Stimulated activated CD8-positive, alpha-beta memory T cell treated with anti-CD3 and anti-CD28 coated beads, Interleukin-4, amount 100 ng/mL, for 1 hour (primary cell): ENCODE measurements at places on chromosomes 1 and 21.

GRCh38 chr1:25662061-25662460, 45.5 kb downstream of the MAN1C1 start:
- no peak for DNase-seq

- no peak for DNase-seq
Measured at GRCh38 chr1:201258763-201259230, 24.5 kb upstream of the PKP1 start.

DNA sequence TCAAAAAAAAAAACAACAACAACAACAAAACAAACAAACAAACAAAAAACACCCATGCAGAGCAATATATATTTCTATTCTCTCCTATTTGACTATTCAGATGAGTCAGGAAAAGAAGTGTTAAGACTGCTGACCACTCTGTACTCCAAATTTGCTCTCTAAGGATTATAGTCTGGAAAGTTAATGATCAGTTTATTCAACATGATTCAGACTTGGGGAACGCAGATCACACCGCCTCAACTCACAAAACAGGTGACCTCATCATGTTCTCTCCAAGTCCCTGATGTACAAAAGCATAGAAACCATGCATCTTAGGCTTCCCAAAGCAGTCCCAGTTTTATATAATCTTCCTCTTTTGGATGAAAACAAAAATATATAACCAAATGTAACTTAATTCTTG, 51.9 kb upstream of the PRRC2C start:
- no peak for DNase-seq

- DNase-seq = no peak
Measured at GRCh38 chr1:165443539-165444311, 1.2 kb downstream of the RXRG start.

GRCh38 chr1:228256626-228257375, 49.0 kb downstream of the OBSCN start:
- DNase-seq = no peak

DNA sequence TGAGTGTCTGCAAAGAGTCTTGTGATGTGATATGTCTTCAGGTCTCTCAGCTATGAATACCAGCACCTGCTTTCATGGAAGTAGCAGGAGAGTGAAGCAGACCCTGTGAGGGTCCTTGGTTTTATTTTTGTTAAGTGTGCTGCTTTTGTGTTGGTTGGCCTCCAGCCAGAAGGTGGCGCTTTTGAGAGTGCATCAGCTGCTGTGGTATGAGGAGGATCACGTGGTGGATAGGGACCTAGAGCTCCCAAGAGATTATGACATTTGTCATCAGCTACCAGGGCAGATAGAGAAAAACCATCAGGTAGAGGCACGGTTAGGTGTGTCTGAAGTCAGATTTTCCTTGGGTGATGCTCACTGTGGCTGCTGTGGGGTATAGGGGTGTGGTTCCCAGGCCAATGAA, 1232.1 kb downstream of the MRPL39 start:
- DNase-seq = no peak

- DNase-seq = no peak
Measured at GRCh38 chr1:244297087-244297486, 154.6 kb downstream of the ADSS2 start.

GRCh38 chr1:66637146-66637545, 103.2 kb downstream of the SGIP1 start:
- DNase-seq = no peak

DNA sequence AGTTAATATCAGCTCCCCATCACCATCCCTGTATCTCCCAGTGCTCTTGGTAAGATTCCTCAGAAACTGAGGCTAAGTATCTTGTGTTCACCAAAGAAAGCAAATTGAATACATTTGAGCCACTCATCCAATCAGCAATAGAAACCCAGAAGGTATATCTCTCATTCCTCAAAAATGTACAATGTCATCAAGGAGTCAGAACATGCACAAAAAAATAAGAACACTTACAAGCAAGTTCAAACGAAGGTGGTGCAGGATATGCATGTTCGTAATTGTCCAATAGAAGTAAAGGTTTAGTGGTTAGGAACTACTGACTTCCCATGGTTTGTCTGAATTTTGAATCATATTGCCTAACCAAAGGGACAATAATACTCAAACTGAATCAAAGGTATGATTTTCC, 24.3 kb downstream of the RXRG start:
- no peak for DNase-seq

- DNase-seq = no peak
Measured at GRCh38 chr1:179021873-179022272, 3.8 kb upstream of the FAM20B start.

DNA sequence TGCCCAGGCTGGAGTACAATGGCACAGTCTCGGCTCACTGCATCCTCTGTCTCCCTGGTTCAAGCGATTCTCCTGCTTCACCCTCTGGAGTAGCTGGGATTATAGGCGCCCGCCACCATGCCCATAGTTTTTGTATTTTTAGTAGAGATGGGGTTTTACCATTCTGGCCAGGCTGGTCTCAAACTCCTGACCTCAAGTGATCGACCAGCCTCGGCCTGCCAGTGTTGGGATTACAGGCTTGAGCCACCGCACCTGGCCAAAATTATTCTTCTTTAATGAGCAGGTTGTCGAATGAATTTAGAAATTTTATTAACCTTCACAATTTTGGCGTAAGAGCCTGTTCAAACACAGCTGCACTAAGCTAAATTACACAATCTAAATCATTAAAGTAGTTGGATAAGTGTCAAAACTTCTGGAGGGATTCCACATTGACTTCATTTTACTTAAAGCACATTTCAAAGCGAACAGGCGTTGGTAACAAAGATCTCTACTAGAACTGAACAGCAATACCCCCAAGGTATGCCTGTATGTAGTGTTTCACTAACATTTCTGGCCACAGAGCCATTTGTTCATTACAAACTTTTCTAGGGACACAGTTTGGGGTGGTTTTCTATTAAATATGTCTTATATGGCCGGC, 5.2 kb upstream of the CTH start:
- no peak for DNase-seq

DNA sequence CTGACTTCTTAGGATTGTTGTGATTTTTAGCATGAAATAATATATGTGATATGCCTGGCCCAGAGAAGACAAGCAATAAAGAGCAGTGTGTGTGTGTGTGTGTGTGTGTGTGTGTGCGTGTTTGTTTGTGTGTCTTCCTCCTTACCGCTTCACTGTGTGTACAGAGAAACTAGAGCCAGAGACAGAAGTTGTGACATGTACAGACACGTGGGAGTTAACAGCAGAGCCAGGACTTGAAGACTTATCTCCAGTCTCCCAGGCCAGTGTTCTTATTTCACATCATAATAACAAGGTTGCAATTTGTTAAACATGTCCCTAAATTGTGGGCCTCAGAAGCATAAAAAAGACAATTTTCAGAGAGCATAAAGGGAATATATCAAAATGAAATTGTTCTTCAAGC, 192.0 kb upstream of the JUN start:
- no peak for DNase-seq

DNA sequence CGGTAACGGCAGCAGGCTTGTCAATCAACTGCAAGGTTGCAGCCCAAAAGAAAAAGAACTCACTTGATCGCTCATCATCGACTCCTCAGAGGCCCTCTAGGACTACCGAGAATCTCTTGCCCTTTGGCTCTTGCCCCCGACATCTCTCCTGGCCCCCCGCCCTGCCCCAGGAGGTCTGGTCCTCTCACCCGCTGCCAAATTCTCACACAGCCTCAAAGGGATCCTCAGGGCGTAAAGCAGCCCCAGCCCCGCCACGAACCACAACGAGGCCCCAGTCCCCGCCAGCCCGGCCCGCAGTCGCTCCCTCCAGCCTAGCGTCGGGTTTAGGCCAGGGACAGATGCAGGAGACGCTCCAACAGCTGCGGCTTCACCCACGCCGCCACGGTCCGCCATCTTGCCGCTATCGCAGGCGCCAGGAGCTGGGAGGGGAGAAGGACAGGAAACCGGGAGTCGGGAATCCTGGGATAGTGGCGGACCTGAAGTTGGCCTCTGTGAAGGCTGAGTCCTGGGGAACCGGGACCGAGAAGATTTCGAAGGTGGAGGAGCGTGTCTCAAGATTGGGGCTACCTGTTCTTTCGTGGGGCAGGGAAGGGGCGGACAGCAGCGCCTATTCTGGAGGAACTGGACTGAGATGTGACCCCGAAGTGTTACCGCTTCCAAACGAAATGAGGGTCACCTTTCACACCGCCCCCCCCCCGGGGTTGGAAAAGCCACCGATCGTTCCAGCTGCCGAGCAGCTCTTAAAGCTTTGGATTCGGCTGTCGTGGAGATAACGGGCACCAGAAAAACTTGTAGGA, at the start of gene ST7L:
ST7L (minus strand) TSS at position 421 of the 797 bp plus-strand sequence; CDS start at position 393, 28 bp downstream.
- peak; percentile 28 for DNase-seq
